ENCODE measurements at places on chromosomes 7 and 10. TPM values are rescaled to one million over a fixed set of nuclear protein-coding genes. Genes with fewer than 3 reads are reported as not detected.

DNA sequence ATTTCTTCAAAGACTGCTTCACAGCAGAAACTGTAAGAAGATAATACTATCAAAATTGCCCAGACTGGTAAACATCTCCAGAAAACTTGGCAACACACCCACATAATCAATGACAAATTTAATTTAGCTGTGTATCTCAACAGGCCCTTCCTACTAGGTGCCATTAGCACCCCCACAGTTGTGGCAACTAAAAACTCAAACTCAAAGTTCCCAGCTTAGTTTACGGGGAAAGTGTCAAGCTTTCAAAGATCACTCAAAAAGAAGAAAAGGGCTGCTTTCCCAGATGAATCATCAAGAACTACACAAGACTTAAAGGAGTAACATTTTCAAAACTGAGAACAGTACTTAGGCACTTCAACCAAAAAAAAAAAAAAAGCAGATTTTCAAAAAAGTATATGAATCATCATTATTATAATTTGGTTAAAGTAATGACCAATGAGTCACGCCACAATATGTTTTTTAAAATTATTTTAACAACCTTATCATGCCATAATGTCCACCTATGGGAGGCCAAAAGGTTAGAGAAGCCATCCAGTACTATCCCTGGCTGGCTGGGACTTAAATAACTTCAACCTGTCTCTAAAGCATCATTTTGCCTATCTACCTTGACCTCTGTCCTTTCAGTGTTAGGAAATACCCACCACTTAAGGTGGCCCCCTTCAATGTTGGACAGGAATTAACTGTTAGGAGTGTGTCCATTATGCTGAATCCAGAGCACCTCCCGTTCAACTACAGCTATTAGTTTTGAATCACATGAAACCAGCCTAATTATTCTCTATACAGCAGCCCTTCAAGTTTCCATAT lies 90.8 kb downstream of the ZFAND4 start:
- H3K36me3 ChIP-seq = peaks cover 15% of the 10 kb centered on the region
- DNase-seq = no peak

Gene ITPRID1
- total RNA-seq = not detected

DNA sequence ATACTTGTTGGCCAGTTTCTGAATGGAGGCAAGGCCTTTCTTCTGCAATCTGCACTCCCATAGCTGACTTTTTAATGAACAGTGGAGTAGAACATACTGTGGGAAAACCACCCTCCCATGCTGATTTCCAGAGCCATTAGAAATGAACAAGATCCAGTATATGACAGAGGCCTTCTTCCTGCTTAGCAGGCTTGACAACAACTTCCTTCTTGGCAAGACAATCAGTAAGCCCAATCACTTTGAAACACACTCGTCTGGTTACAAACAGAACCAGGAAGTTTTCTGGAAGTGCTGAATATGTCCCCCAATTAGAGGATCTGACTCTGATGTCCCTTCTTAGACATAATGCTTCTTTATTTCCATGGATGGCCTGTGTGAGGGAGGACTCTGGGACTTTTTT lies 103.4 kb downstream of the SAMD9 start:
- H3K4me1 ChIP-seq = no peaks in the 10 kb centered on the region
- H3K4me3 ChIP-seq = no peak overlapping the region
- H3K27ac ChIP-seq = no peak overlapping the region
- H3K36me3 ChIP-seq = no peaks in the 10 kb centered on the region

DNA sequence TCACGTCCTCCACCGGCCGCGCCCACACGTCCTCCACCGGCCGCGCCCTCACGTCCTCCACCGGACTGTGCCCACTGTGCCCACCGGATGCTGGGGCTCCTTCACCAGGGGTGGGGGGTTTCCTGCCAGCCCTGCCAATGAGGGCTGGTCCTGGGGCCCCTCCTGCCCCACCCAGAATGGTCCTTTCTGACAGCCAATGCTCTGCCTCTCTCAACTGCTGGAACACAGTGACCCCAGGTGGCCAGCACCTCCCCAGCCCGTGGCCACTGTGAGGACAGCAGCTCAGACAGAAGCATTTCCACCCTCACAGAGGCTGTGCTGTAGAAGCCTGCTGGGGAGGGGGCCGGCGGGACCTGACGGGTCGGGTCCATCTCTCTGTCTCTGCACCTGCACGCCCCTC lies 90.1 kb upstream of the DNAAF5 start:
- no peak overlapping the region for H3K4me3 ChIP-seq
- H3K27me3 ChIP-seq = no peaks in the 10 kb centered on the region
- H3K27ac ChIP-seq = no peak overlapping the region
- DNase-seq = peak; percentile 60

GRCh38 chr7:47506382-47507339 lies 75.2 kb downstream of the TNS3 start:
- H3K36me3 ChIP-seq = no peaks in the 10 kb centered on the region
- H3K27ac ChIP-seq = no peak overlapping the region
- DNase-seq = no peak
- no peaks in the 10 kb centered on the region for H3K4me1 ChIP-seq

Gene RPEL1
- not detected for total RNA-seq

Measured in activated CD8-positive, alpha-beta memory T cell treated with anti-CD3 and anti-CD28 coated beads, Interleukin-2, amount 10 ng/mL, durations not matched to agents 7 days and 5 days (primary cell).